NCI-H1417 treated with DMSO at 0.1 percent for 48 hours (cell line): ENCODE measurements at places on chromosomes 3 and 15.

- DNase-seq: no peak
Measured at GRCh38 chr3:42036483-42036823, 54.7 kb upstream of the TRAK1 start.

- no peak for DNase-seq
Measured at GRCh38 chr3:126546013-126546412, 12.7 kb downstream of the C3orf22 start.

DNA sequence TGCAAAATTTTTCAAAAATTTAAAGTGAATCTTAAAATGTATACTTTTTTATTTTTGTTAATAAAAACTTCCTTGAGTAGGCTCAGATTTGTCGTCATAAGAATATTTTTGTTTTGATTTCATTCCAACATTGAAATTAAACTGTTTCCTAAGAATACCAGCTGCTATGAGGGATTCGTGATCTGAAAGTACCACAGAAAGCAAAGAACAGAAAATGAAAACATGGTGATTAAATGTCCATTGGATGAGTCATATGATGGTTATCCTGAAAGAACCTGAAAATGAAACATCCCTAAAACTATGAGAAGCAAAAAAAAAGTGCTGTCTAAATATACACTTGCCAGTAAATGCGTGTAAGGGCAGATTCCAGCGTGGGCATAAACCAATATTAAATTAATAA is 143.8 kb downstream of the GMNC start:
- DNase-seq: no peak

DNA sequence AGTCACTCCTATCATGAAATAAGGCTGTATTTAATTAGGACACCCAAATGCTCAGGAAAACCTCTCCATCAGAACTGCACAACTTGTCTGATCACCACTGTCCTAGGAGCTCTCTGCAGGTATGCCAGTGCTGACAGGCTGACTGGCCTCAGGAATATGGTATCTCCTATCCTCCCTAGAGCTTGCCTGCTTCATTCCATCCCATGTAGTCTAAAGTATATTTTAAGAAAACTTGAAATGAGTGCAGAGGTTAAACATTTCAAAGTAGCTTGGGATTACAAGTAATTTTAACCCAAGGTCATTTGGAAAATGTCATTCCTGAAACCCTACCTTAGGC is 23.7 kb downstream of the FILIP1L start:
- DNase-seq: no peak

- no peak for DNase-seq
Measured at GRCh38 chr3:141399200-141399599, 30.9 kb downstream of the ZBTB38 start.

GRCh38 chr3:149501524-149501923 is 27.0 kb downstream of the TM4SF4 start:
- DNase-seq: no peak

DNA sequence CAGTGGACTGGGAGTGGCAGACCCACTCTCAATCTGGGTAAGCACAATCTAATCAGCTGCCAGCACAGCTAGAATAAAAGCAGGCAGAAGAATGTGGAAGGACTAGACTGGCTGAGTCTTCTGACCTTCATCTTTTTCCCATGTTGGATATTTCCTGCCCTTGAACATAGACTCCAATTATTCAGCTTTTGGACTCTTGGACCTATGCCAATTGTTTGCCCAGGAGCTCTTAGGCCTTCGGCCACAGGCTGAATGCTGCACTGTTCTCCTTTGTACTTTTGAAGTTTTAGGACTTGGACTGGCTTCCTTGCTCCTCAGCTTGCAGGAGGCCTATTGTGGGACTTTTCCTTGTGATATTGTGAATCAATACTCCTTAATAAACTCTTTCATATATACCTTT is 477.7 kb upstream of the ZNF385D start:
- DNase-seq: no peak
